WTC11 (cell line): ENCODE measurements at places on chromosomes 3 and 15.

DNA sequence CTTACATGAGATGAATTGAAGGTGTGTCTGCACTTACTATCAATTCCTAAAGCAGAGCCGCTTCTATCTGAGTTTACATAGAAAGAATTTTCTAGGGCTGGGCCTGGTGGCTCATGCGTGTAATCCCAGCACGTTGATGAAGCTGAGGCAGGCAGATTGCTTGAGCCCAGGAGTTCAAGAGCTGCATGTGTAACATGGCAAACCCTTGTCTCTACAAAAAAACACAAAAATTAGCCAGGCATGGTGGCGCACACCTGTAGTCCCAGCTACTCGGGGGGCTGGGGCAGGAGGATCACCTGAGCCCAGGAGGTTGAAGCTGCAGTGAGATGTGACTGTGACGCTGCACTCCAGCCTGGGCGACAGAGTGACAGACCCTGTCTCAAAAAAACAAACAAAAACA lies 18.1 kb upstream of the ATP13A3 start:
- H3K27me3 ChIP-seq, result no peaks in the 10 kb centered on the region
- no peak for DNase-seq
- H3K27ac ChIP-seq, result no peak overlapping the region

GRCh38 chr3:59777667-59778077 lies 727.8 kb upstream of the CFAP20DC start:
- no peak overlapping the region for H3K27ac ChIP-seq
- no peaks in the 10 kb centered on the region for H3K27me3 ChIP-seq
- H3K4me1 ChIP-seq, result peaks cover 10% of the 10 kb centered on the region

DNA sequence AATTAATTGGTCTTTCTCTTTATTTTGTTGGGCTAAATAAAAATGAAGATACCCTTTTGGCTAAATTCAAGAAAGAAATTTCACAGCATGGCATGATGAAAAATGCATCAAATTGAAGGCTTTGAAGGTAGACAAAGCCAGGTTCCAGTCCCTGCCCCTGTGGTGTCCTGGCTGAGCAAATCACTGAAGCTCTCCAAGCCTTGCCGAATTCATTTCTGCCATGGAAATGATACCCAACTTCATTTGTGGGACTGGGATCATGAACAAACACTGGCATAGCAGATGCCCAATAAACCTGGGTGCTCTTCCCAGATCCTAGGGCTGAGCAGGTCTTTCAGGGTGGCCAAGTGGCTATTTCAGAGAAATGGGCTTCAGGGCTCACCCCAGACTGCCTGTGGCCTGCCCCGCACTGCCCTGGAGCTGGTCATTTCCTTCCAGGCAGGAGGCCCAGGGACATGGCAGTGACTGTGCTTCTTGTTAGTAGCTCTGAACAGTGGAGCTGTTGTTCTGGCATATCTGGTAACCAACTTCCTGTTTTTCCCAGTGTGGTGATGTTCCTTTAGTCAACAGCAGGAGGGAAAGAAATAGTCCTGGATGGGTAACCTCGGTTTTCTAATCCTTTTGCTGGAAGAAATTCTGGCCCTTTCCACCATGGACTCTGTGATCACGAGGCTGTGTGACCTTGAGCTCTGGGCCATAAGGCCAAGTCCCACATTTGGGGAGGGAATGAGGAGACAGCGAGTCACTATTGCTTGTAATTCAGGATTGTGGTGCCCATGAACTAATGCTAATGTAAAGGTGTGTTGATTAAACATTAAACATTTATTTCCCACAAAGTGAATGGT lies 47.6 kb downstream of the CTDSPL start:
- H3K27me3 ChIP-seq, result no peaks in the 10 kb centered on the region
- no peak for DNase-seq
- no peak overlapping the region for H3K4me3 ChIP-seq
- H3K4me1 ChIP-seq, result peaks cover 29% of the 10 kb centered on the region

DNA sequence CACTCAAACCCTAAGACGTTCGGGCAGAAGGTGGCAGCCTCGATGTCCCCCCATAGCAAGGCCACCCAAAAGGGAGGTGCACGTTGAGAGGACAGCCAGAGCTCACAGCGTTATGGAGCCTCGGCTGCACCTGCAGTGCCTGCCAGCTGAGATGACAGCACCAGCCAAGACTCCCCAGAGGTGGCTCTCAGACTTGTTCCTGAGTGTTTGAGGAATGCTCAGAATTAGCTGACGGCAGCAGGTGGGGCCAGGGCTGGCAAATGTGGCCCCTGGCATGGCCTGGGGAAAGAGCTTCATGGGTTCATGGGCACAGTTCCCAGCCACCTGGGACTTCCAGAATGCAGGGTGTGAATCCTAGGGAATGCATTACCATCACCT lies 177.8 kb downstream of the KLF13 start:
- H3K36me3 ChIP-seq, result peaks cover 4% of the 10 kb centered on the region; the same call in 1 of the 2 replicates
- peaks cover 3% of the 10 kb centered on the region; the same call in 1 of the 2 replicates for H3K4me1 ChIP-seq
- no peak for DNase-seq
- H3K27me3 ChIP-seq, result no peaks in the 10 kb centered on the region
- H3K27ac ChIP-seq, result no peak overlapping the region
- H3K4me3 ChIP-seq, result no peak overlapping the region

GRCh38 chr15:100520132-100520921 lies 8.4 kb downstream of the CERS3 start:
- H3K4me3 ChIP-seq, result no peak overlapping the region
- DNase-seq, result no peak
- H3K4me1 ChIP-seq, result peaks cover 7% of the 10 kb centered on the region
- H3K36me3 ChIP-seq, result peaks cover 3% of the 10 kb centered on the region

- no peaks in the 10 kb centered on the region for H3K4me1 ChIP-seq
- no peaks in the 10 kb centered on the region for H3K27me3 ChIP-seq
- H3K4me3 ChIP-seq, result no peak overlapping the region
- DNase-seq, result no peak
Measured at GRCh38 chr15:39083213-39083612, 497.7 kb upstream of the THBS1 start.

DNA sequence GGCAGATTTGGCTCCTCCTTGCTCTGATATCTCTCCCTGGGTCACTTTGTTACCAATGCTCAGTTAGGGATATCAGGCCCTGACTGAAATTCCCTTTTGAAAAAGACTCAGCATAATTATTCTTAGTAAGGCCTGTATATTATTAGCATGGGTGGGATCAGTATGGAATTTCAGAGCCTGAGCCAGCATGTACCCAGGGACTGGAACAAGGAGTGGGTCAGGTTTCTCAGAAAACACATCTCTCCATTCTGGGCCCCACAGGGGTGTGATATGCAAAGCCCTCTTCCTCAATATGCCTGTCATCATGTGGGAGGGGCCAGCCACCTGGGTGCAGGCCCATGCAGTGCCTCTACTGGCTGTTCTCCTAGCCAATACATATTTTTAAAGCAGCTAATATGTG lies 423.2 kb downstream of the EPHB1 start:
- 0 out of 2 replicates have a peak overlapping the region, but pooled peaks have one; percentile 1 for H3K27ac ChIP-seq
- H3K4me1 ChIP-seq, result peaks cover 61% of the 10 kb centered on the region
- no peak overlapping the region for H3K4me3 ChIP-seq
- no peaks in the 10 kb centered on the region for H3K36me3 ChIP-seq
- peak; percentile 43 for DNase-seq

DNA sequence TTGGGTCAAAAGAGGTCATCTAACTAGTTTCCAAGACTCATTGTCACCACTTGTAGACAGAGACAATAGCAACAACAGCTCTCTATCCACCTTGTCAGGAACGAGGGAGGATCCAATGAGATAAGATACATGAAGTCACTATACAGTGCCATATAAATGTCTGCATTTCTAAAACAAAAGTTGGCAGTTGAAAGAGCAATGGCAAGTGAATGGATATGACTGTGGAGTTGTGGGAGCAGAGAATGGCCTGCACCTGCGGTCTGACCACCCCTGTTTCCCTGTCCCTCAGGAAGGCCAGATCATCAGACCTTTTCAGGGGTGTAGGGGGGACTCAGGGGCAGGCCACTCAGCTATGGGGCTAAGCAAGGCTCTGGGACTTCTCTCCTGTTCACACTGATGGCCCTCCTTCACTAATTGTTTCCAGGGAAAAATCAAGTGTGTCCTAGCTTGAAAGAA lies 40.7 kb upstream of the PSMD6 start:
- H3K36me3 ChIP-seq, result no peaks in the 10 kb centered on the region
- H3K4me3 ChIP-seq, result no peak overlapping the region; the same call in 1 of the 2 replicates
- H3K4me1 ChIP-seq, result peaks cover 26% of the 10 kb centered on the region
- H3K27ac ChIP-seq, result no peak overlapping the region
- no peak for DNase-seq

DNA sequence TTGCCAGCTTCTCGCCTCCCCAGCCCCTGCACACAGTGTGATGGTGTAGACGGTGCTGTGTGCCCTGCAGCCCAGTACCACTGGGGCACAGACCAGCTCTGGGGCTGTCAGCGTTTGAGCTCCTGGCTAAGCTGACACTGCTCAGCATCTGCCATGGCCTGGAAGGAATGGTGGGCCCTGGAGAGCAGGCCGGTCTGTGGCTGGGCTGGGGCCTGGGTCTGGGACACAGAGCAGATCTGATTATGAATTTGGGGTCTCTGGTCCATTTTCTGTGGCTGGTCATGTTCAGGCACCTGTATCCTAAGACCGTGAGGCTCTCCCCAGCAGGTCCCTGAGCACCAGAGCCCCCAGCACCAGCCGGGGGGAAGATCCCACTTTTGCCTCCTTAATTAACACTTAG lies 34.7 kb downstream of the HCN4 start:
- H3K27ac ChIP-seq, result no peak overlapping the region
- H3K4me1 ChIP-seq, result no peaks in the 10 kb centered on the region
- no peak overlapping the region for H3K4me3 ChIP-seq
- H3K36me3 ChIP-seq, result no peaks in the 10 kb centered on the region
- H3K27me3 ChIP-seq, result no peaks in the 10 kb centered on the region
- DNase-seq, result no peak

DNA sequence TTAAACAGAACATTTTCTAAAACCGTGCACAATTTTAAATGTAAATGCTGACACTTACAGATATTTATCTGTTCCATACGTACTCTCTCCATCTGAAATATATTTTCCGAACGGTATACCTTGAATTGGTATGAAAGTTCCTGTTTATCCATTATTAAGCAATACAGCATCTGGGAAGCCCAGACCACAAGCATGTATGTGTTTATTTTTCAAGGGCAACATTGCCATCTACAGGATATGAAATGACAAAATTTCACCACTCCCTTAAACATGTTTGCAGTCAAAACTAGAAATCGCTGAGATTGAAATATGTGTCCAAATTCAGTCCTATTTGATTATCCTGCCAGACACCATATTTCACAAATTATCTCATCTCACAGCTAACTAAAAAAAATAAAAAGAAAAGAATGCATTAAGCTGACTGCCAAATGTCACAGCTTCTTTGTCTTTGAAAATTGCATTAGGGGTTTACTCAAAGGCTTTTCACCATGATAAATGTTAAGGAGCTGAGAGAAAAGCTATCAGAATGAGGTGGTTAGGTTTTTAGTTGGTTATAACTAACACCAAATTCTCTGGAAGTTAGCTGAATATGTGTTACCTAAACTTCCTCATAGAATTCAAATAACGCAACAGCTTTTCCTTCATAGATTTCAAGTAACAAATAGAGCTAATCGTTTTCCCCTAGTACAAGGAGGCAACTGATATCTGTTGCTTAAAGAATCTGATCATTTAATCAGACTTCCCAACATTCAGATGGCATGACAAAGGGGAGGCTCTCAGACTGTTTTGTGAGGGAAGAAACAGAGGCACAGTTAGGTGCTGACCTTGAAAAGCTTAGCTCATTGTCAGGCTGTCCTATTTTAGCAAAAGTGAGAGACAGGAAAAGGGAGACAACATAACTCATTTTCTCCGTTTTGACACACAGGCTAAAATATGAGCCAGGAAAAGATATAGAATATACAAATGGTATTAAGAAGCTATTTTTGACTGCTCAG lies 533.1 kb downstream of the TBL1XR1 start:
- H3K4me3 ChIP-seq, result no peak overlapping the region
- no peak for DNase-seq
- 0 out of 2 replicates have a peak, but pooled peaks cover 6% of the 10 kb centered on the region for H3K36me3 ChIP-seq

DNA sequence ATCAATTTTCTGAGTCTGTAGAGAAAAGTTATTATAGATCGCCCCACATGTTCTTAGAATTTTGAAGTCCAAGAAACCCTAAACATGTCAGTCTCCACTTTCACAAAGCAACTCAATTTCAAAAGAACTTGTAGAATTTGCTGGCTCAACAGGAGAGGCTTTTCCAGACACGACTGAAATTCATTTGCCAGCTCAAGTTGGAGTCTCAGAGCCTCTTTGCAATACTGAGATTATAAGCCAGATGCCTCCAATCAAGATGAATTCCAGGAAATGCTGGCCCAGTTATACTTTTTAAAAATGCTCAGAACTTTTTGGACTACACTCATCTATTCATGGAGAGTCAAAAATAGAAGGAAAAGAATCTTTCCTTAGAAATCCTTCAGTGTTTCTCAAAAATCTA lies 56.9 kb upstream of the NLGN1 start:
- no peak overlapping the region for H3K27ac ChIP-seq
- no peaks in the 10 kb centered on the region for H3K4me1 ChIP-seq

- no peaks in the 10 kb centered on the region for H3K4me1 ChIP-seq
- H3K4me3 ChIP-seq, result no peak overlapping the region
- no peak overlapping the region for H3K27ac ChIP-seq
Measured at GRCh38 chr15:63994073-63994600, 52.1 kb downstream of the DAPK2 start.

DNA sequence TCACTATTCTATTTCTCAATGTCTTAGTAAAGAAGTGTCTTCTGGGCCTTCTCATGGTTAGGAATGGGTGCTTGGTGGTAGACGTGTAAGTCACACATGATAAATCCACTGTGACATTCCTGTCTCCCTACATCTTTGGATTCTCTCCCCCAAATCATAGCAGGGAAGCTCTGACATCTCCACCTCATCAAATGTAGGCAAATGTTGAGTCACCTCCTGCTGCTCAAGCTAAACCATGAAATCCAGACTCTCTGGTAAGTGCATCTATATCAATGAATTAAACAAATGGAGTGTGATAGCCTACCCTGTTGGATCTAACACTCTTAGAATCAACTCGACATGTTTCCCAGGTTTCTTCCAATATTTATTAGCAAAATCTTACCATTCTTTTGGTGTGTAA lies 42.8 kb upstream of the RPL35A start:
- no peaks in the 10 kb centered on the region for H3K36me3 ChIP-seq
- H3K4me3 ChIP-seq, result no peak overlapping the region
- H3K27me3 ChIP-seq, result no peaks in the 10 kb centered on the region
- no peak overlapping the region for H3K27ac ChIP-seq
- H3K4me1 ChIP-seq, result peaks cover 8% of the 10 kb centered on the region

- peaks cover 7% of the 10 kb centered on the region for H3K4me1 ChIP-seq
- DNase-seq, result no peak
- H3K27me3 ChIP-seq, result no peaks in the 10 kb centered on the region
Measured at GRCh38 chr15:101359365-101359947, 64.4 kb upstream of the SNRPA1 start.

DNA sequence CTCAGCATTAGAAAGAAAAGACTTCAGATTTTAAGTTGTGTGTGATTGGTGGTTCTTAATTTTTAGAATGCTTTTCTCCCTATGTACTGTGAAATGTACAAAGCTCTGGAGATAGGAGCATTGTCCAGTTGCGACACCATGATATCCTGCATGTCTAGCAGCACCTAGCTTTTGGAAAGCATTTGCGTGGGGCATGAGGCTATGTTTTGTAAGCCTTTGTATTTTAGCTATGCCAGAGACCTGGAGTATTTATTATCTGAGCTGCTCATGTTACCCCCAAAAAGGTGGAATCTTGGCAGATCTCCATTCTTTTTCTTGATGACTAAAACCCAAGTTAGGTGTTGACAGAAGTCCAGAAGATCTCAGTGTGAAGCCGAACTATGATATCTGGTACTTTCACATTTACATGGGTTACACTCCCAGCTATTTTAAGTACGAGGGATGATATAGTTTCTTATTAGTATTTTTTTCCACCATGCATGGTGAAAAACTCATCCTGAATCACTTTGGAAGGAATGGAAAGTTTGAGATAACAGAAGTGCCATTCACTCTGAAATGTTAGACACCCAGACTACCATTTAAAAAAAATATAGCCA lies 126.7 kb upstream of the SAMMSON start:
- no peaks in the 10 kb centered on the region for H3K36me3 ChIP-seq
- no peaks in the 10 kb centered on the region for H3K27me3 ChIP-seq
- no peak for DNase-seq
